ENCODE measurements at places on chromosomes 13 and 19.

DNA sequence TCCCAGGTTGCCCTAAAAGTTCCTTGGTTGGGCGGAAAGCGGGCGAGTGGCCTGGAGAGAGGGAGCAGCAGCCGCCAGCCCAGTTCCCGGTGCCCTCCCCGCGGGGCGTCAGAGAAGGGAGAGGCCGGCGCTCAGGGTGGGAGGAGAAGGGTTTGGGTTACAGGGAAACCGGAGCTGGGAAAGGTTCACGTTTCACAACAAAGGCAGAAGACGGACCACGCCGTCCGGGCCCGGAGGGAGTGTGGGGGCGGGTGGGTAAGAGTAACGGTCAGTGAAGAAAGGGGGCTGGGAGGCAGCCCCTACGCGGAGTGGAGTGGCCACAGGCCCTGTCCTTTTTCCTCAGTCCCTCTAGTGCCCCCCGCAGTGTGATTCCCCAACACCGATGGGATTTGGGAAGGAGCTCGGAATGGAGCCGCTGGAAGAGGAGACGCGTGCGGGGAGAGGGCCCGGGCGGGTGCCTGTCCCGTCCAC lies 1.6 kb downstream of the SIX5 start:
- peak; percentile 15 for DNase-seq

GRCh38 chr13:91346062-91346461 lies 1.4 kb upstream of the MIR17HG start:
- no peak for DNase-seq

DNA sequence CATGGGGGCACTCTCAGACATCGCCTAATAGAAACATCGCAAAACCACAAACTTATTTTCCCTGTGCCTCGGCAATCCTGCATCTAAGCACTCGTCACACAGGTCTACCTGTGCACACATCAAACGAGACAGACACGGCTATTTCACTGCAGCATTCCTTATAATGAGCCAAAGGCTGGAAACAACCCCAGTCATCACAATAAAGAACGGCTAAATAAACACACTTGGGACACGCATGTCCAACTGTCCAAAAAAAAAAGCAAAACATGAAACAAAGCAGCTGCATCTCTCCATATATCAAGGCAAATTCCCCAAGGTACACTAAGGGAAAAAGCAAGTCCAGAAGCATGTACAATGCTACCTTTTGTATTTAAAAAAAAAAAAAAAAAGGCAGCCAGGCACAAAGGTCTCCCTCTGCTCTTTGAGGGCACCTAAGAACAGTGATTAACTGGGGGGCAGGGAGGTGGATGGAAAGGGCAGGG lies 27.2 kb upstream of the CCNP start:
- no peak for DNase-seq

DNA sequence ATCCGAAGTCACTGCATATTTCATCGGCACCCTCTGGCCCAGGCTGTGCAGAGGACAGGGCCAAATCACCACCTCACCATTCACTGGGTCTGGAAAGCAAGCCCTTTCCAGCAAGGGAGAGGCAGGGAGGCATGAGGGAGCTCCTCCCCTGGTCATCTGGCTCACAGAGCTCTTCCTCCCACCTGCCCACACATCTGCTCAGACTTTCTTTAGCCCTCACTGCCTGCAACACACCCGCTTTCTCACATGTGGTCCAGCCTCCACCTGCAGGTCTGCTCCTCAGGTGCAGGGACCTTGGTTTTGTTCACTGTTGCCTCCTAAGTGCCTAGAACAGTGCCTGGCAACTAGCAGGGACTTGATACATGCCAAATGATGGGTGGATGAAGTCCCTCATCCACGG lies 21.0 kb upstream of the SLC35E1 start:
- DNase-seq = peak; percentile 18

GRCh38 chr13:63901630-63902029 lies 2486.0 kb upstream of the PCDH20 start:
- no peak for DNase-seq

Measured in NCI-H524 (cell line).